CD8-positive, alpha-beta T cell (primary cell): ENCODE measurements at places on chromosomes 5 and 9.

DNA sequence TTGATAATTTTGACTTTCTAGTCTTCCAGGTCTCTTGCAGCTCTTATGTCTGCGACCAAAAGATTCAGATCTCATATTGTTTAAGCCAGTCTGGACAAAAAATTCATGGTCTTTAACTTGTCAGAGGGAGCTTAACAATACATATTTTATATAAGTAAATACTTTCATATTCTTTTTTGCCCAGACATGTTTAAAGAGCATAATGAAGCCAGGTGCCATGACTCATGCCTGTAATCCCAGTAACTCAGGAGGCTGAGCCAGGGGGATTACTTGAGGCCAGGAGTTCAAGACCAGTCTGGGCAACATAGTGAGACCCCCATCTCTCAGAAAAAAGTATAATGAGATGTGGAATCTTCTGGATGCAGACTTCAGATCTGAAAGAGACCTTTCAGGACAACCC is 69.8 kb downstream of the JMY start:
- no peak for DNase-seq

DNA sequence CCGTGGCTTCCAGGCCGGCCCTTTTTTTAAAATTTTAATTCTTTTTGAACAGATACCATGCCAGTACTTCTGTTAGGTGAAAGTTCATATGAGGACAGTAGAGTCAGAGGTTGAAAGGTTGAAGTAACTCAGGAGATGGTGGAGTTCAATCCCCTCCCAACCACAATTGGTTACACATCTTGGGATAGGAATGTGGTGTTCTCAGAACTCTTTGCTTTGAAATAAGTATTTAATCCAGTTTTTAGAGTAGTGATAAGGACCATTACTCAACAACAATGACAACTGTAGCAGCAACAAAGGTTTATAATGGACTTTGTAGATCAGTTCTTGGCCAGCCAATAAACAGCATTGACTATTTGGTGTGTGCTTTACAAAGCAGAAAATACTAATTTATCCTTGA is 116.0 kb downstream of the ARHGAP26 start:
- DNase-seq: no peak

DNA sequence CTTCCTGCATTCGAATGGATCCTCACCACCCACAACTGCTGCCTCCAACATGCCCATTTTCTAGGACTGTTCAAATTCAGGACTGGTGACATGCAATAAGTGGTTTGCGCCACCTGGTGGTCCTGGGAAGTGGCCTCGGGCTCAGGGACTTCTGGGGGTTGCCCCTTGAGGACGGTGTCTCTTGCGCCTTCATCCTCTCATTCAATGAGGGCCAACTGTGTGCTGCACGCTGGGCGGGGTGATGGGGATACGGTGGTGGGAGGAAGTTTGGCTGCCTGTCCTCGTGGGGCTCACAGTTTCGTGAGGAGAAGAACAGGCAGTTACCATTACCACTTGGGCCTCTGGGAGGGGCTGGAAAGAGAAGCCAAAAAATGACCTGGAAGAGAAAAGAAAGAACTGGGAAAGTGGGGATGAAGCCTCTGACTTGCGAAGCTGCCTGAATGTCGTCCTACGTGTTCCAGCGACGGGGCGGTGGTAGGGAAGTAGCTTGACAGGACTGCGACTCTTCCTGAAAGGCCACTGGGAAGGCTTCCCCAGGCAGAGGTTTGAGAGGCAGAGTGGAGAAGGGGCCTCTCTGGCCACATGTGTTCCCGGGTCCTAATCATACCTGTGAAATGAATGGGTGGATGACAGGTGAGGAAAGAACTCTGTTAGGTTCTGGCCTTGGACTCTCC is 49.0 kb downstream of the PSD2 start:
- peak; percentile 79 for DNase-seq

GRCh38 chr9:35609001-35609819 is 4.1 kb downstream of the TESK1 start:
- DNase-seq: no peak

- DNase-seq: no peak
These were observed at the start of gene OR2K2 for GRCh38 chr9:111330124-111330523. Gene OR2K2 (minus strand): TSS chr9:111330224. CDS start chr9:111328433, 1,791 bp downstream.

DNA sequence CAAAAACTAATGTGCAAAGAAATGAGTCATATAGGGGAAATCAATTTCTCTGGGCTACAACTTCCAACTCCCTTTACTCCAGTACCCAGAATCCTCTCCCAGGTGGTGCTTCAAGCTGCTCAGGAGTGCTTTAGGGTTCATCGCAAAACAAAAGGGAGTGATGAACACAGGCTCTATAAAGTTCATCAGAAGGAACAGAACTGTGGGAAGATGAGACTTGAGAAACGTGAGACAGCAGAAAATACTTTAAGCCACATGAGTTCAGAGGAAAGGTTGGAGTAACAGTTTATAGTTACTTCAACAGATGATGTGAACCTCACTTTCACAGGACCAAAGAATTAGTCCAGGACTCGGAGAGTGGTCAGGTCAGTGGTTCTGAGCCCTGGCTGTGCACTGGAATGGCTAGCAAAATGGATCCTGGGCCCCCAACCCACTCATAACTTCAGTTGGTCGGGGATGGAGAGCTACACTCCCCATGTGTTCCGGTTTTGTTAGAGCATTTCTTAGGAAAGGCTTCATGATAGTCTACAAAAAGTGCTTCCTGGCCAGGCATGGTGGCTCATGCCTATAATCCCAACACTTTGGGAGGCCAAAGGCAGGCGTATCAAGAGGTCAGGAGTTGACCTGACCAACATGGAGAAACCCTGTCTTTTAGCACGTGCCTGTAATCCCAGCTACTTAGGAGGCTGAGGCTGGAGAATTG is 4.3 kb downstream of the RPL12 start:
- no peak for DNase-seq

- DNase-seq: no peak
These were observed 1032.6 kb downstream of the CDH12 start for GRCh38 chr5:21820527-21820926.

DNA sequence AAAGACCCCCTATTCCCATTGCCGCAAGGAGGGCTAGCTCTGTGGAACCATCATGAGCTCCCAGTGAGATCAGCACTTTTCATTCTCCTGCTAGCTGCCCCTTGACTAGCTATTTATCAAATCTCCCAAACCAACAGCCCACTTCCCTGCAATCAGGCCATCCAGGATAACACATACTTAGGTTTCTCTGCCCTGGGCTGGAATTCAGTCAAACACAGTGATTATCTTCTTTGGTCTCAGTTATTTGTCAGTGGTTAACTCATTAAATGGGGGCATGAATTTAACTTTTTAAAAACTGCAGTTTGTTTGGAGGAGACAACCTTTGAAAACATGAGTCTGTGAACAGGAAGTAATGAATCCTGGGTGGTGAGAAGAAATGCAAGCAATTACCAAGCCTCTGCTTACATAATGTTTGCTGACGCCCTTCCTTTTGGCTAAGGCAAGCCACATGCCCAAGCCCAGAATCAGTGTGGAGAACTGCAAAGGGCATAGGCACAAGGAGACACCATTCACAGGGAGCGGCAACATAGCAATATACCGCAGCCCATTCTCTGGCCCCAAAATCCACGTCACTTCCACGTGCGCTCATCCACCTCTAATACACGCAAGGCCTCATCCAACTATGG is 275.0 kb downstream of the DRD1 start:
- DNase-seq: no peak

DNA sequence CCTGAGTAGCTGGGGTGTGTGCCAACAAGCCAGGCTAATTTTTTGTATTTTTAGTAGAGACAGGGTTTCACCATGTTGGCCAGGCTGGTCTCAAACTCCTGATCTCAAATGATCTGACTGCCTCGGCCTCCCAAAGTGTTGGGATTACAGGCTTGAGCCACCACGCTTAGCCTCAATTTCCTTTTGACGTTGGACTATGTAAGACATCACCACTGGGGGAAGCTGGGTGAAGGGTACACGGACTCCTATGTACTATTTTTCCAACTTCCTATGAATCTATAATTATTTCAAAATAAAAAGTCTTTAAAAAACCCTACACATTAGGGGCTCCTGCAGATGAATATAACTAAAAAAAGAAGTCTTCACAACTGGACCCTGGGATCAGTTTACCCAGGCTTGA is 44.0 kb downstream of the NKX2-5 start:
- no peak for DNase-seq

- no peak for DNase-seq
These were observed 36.0 kb downstream of the ADAM19 start for GRCh38 chr5:157539503-157540022.

- DNase-seq: peak; percentile 51
These were observed 5.9 kb downstream of the DMRTA1 start for GRCh38 chr9:22452415-22453010.

- DNase-seq: no peak
These were observed 5.9 kb downstream of the SSNA1 start for GRCh38 chr9:137194388-137194787.

GRCh38 chr5:28397502-28397941 is 1359.1 kb upstream of the CDH9 start:
- no peak for DNase-seq

- no peak for DNase-seq
These were observed 35.2 kb upstream of the CAST start for GRCh38 chr5:96626956-96627355.

DNA sequence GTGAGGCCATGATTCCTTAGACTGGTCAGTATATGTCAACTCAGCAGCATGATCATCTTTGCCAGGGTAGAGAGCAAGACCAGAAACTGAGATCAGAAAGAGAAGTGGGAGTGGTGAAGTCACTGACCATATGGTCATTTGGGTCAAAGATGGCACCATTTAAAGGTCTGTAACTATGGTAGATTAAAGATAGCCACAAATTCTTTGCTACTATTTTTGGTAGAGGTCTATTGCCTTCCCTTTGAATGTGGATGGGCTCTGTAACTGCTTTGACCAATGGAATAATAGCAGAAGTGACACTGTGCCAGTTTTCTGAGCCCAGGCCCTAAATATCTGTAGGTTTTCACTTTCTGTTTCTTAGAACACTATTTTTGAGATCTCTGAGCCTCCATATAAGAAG is 117.6 kb downstream of the PCSK1 start:
- no peak for DNase-seq

DNA sequence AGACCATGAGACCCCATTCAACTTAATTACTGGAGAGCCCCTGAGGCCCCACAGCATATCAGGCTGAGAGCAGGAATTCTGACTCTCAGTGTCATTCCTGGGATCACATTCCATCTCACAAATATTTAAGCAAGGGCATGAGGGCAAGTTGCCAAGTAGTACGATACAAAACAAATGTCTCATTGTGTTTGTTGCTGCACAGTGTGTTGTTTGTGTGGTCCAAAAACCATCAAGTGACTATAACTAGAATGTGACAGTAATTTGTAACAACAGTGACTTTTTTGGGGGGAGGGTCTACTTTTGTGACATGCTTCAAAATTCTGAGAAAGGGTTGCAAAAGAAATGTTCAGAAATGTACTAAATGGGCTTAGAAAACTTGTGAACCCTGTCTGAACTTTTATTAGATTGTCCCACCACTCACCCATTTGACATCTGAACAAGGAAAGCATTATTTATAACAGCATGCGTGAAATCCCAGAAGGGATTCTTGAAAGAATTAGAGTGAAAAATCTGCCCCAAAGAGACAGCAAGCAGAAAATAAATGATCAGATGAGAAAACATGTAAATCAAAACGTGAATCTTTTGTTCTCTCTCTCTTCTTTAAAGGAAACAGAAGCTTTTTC is 347.0 kb downstream of the NTRK2 start:
- DNase-seq: no peak

- DNase-seq: no peak
These were observed 28.1 kb downstream of the PLK2 start for GRCh38 chr5:58431832-58432231.

DNA sequence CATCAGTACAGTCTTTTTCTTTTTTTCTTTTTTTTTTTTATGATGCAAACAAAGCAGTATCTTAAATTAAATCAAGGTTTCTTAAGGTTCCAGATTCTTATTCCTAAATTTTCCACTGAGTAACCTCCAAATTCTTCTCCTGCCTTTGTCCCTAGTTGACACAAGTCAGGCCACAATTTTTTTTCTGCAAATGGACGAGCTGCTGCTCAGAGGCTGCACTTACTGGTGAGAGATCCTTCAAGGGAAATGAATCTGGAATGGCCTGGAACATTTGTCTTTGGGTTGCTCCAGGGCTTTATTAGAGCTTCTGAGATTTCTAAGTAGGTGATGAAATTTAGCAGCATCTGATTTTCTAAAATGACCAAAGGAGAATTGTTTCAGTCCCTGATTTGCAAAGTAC is 39.3 kb downstream of the PIK3R1 start:
- DNase-seq: no peak

DNA sequence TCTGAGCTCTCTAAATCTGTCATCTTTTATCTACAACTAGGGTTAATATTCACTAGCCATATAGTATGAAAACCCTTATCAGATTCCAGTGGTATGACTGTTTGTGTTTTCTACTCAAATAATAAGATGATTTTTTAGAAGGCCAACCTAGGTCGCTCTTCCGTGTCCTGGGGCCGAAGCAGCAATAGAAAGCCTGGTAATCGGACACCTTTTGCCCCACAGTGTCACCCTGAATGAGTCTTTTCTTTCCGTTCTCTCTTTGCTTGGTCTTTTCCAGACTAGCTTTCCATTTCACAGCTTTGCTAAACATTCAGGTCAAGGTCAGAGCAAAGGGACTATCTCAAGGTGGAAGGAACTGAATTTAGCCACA is 243.3 kb upstream of the ANKRD55 start:
- DNase-seq: no peak

GRCh38 chr5:37839407-37840052 is at the start of gene GDNF:
Gene GDNF (minus strand): TSS chr5:37840041. CDS start chr5:37834796, 5,245 bp downstream.
- no peak for DNase-seq

DNA sequence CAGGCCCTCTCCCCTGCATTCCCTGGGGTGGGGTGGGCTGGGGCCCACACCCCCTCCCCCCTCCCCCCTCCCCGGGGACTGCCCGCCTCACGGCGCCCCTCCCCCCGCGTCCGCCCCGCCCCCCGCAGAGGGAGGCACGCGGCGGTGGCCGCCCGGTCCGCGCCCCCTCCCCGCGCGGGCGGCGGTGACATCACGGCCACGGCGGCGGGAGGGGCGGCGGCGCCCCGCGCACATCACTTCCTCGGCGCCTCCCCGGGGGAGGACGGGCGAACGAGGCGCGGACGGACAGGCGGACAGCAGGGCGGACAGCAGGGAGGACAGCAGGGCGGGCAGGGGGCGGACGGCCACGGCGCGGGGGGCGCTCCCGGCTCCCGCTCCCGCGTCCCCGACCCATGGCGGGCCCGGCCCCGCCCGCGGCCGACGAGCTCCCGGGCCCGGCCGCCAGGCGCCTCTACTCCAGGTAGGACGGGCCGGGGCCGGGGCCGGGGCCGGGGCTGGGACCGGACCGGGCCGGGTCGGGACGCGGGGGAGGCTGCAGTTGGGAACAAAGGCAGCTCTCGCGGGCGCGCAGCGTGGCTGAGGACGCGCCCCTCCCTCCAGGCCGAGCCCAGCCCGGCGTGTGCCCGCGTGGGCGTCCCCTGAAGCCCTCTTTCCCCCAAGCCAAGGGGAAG is at the start of gene GPSM1:
Gene GPSM1 (plus strand): TSS at position 236 of the 671 bp plus-strand sequence. CDS start 157 bp downstream, at position 393.
- peak; percentile 40 for DNase-seq

GRCh38 chr9:93129691-93130500 is 4.2 kb downstream of the NINJ1 start:
- DNase-seq: no peak

- DNase-seq: peak; percentile 40
These were observed 872 bp downstream of the TXNDC15 start for GRCh38 chr5:134874831-134875655.
